ENCODE measurements at places on chromosomes 2 and 18.

- no peak for DNase-seq
These were observed 31.4 kb downstream of the FECH start for GRCh38 chr18:57555134-57555533.

GRCh38 chr2:174012347-174013314 is 47.5 kb upstream of the SP3 start:
- DNase-seq = no peak

DNA sequence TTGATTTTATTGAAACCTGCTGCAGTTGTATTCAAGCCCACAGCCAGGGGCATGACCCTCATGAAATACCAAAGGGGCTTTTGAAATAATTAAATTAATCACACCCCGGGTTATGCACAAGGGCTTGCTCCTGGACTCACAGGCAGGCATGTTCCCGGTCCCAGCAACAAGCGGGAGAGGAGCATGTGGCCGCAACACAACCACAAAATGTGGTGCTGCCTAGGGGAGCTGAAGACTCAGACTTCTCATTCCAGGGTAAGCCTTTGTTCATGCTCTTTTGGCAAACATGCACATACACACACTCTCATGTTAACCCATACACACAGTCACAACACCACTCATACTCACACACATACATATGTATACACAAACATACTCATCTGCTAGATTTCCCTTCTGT is 233.7 kb upstream of the SMAD2 start:
- no peak for DNase-seq

- DNase-seq = no peak
These were observed 376.2 kb downstream of the ZNF521 start for GRCh38 chr18:24975496-24976372.

GRCh38 chr2:62884514-62884913 is 166.1 kb upstream of the OTX1 start:
- DNase-seq = no peak

GRCh38 chr2:85926526-85926925 is 37.7 kb upstream of the ST3GAL5 start:
- no peak for DNase-seq

DNA sequence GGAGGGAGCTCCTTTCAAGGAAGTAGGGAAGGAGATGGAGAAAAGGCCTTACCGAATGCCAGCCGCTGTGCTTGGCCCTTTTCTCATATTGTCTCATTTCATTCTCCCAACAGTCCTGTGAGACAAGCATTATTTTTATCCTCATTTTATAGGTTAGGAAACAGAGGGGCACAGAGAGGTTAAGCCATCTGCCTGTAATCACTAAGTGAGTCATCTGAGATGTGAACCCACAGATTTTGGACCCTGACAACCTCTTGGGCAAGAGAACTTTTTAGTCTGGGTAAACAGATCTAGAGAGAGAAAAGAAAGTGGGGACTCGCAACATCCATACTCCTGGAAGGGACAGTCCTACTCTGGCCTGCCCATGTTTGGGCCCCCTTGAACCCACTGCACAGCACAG is 91.7 kb upstream of the LCLAT1 start:
- no peak for DNase-seq

GRCh38 chr2:218961651-218962570 is 2.4 kb downstream of the CDK5R2 start:
- no peak for DNase-seq

DNA sequence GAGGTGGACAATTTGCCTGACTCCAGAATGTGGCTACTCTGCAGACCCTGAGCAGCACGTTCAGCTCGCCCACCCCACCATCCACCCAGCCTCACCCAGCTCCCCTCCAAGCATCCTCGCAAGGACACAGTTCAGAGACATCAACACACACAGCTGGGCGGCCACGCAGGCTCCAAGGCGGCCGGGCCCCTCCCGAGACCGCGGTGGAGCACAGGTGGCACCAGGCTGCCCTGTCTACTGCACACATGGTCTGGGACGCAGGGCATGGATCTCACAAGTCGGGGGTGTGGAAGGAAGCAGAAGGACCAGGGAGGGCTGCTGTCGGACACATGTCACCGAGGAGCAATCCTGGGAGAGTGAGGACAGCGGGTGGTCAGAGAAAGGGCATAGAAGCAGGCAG is 36.2 kb downstream of the AQP12A start:
- DNase-seq = no peak

All from bronchial epithelial cell (primary cell).